Left lung (tissue), 14 donors: ENCODE measurements at places on chromosomes 6 and 20.
A peak's percentile ranks its signal among the peaks of the same experiment; 100 is the strongest.

DNA sequence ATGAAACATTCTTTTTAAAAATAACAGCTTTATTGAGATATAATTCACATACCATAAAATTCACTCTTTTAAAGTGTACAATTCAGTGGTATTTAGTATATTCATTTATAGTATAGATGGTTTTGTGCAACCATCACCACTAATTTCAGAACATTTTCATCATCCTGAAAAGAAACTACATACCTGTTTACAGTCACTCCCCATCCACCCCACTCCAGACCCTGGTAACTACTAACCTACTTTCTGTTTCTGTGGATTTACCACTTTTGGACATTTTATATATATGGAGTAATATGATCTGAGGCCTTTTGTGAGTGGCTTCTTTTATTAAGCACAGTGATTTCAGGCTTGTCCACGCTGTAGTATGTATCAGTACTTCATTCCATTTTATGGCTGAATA is 2.5 kb upstream of the TMEM217 start:
- H3K27me3 ChIP-seq = no peaks in the 10 kb centered on the region
- peaks cover 45% of the 10 kb centered on the region for H3K4me1 ChIP-seq
- H3K27ac ChIP-seq = no peak overlapping the region
- DNase-seq = no peak

DNA sequence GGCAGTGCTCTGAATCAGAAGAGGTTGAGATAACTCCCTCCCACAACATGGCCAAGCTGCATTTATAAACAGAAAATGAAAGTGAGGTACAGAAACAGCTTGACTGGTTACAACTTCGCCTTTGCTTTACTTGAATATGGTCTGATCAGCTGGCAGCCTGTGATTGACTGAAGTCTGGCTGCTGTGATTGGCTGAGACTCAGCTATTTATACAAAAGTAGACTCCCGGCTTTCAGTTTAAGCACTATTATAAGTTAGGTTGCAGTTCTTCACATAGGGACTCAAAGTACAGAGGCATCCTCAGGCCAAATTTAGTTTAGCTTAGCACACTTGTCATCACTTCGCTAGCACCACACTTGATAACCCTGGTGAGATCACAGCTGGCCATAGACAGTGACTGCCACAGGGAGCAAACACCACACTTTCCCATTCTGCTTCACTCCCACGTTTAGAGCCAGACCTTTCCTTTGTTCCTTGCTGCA is 362.6 kb downstream of the EPM2A start:
- no peaks in the 10 kb centered on the region for H3K27me3 ChIP-seq
- no peaks in the 10 kb centered on the region for H3K36me3 ChIP-seq
- no peaks in the 10 kb centered on the region for H3K4me1 ChIP-seq
- peak; percentile 10 for DNase-seq

GRCh38 chr20:19047040-19047950 is 165.1 kb upstream of the SLC24A3 start:
- H3K27ac ChIP-seq = no peak overlapping the region
- peak; percentile 63 for DNase-seq
- H3K4me3 ChIP-seq = no peak overlapping the region
- no peaks in the 10 kb centered on the region for H3K36me3 ChIP-seq

GRCh38 chr6:133549371-133549801 is 308.2 kb downstream of the EYA4 start:
- no peaks in the 10 kb centered on the region for H3K4me1 ChIP-seq
- DNase-seq = no peak

DNA sequence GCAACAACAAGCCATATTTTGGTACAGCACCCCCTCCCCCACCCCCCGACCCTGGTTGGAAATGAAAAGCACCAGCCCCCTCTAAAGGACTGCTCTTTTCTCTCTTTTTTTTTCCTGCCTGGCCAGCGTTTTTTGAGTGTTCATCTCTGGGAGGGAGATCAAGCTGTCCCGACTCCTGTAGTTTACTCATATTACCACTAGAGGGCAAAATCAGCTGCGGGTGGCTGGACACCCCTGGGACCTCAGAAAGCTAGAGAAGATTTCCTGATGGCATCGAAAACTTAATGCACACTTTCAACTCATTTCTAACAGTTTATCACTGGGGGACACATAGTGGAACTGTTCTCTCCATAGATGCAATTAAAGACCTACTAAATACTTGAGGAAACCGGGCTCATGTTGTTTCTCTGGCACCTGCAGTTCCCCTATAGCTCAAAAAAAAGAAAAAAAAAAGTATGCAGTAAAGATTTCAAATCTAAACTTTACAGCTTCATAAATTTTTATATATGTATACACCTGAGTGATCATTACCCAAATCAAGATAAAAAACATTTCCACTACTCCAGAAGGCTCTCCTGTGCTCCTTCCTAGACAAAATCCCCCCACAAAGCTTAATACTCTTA is 24.4 kb downstream of the CNBD2 start:
- H3K27me3 ChIP-seq = no peaks in the 10 kb centered on the region
- no peak overlapping the region for H3K4me3 ChIP-seq
- H3K36me3 ChIP-seq = no peaks in the 10 kb centered on the region
- DNase-seq = no peak
- peaks cover 10% of the 10 kb centered on the region for H3K4me1 ChIP-seq

GRCh38 chr6:77466451-77467437 is 3.5 kb upstream of the HTR1B start:
- peaks cover 42% of the 10 kb centered on the region for H3K27me3 ChIP-seq
- peaks cover 11% of the 10 kb centered on the region for H3K4me1 ChIP-seq
- no peak for DNase-seq
- H3K27ac ChIP-seq = no peak overlapping the region

DNA sequence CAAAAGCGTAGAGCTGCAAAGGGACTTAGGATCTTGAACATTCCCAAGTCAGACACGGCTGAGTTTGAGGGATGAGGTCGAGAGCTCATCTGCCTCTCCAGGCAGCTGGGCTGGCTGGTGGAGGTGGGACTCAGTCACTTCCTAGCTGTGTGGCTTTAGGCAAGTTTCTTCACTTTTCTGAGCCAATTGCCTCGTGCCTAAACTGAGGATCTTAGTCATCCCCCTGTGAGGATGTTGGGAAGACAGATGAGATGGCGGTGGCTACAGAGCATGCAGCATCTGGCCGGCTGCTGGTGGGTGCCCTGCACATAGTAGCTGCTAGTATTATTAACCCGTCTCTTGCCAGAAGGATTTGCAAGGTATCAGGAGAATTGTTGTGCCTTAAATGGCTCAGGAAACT is 27.5 kb downstream of the TFAP2C start:
- H3K4me3 ChIP-seq = no peak overlapping the region
- no peak overlapping the region for H3K27ac ChIP-seq
- H3K36me3 ChIP-seq = no peaks in the 10 kb centered on the region

DNA sequence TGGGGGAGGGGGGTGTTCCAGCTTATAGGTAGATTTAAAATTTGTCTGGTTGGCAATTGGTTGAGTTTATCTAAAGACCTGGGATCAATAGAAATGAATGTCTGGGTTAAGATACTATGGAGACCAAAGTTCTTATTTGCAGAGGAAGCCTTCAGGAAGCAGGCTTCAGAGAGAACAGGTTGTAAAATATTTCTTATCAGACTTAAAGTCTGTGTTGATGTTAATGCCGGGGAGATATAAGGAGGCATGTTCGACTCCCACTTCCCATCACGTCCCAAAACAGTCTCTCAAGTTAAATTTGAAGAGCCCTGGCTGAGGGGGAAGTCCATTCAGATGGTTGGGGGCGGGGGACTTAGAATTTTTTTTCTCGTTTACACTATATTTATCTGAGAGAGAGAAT is 12.3 kb upstream of the BLCAP start:
- no peak overlapping the region for H3K4me3 ChIP-seq
- no peaks in the 10 kb centered on the region for H3K36me3 ChIP-seq
- DNase-seq = no peak
- no peak overlapping the region for H3K27ac ChIP-seq

DNA sequence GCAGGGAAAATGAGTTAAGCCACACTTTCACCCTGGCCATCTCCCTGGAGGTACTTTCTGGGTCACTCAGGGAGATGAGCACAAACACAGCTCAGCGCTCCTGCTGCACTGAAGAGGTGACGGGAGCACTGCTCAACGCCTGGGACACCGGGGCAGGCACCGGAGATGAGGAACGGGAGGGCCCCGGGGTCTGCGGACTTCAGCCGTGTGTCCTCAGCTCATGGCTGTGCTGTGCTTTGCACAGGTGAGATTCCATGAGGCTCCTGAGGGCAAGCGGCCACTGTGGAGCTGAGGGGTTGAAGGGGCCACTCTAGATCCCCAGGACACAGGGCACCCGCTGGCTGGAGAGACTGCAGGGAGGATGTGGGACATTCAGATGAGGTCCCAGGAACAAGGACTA is 234.2 kb upstream of the EXOC2 start:
- H3K27ac ChIP-seq = no peak overlapping the region
- no peaks in the 10 kb centered on the region for H3K36me3 ChIP-seq
- no peaks in the 10 kb centered on the region for H3K4me1 ChIP-seq
- DNase-seq = no peak

- peaks cover 41% of the 10 kb centered on the region for H3K4me1 ChIP-seq
- peaks cover 21% of the 10 kb centered on the region for H3K36me3 ChIP-seq
- no peak for DNase-seq
- H3K27me3 ChIP-seq = no peaks in the 10 kb centered on the region
Measured at GRCh38 chr6:159043947-159044346, 844 bp downstream of the TAGAP start.

DNA sequence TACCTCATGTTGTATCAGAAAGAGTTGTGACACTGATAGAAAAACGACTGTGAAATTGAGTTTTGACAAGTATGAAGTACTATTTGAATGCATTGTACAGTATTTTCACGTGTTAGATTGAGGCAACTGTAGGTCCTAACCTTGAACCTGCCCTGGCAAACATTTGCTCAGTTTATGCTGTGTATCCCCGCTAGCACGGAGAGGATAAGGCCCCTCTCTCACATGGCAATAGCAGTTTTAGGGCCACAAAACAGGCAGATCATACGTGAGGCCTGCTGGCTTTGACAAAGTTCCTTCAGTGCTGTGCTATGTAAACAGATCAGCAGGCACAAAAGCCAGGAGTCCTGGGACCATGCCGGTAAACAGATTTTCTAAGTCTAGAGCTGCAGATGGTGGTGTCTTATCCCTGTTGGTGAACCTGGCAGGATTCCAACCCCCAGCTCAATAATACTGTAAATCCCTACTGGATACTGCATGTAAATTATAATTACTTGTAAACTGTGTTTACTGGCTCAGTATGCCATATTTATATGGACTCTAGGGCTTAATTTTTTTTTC is 23.8 kb upstream of the FAM217A start:
- DNase-seq = no peak
- H3K27me3 ChIP-seq = no peaks in the 10 kb centered on the region
- H3K27ac ChIP-seq = no peak overlapping the region
- no peaks in the 10 kb centered on the region for H3K36me3 ChIP-seq
- no peak overlapping the region for H3K4me3 ChIP-seq
- H3K4me1 ChIP-seq = no peaks in the 10 kb centered on the region

GRCh38 chr20:50824137-50824536 is 29.3 kb downstream of the BCAS4 start:
- no peaks in the 10 kb centered on the region for H3K36me3 ChIP-seq
- no peak overlapping the region for H3K27ac ChIP-seq
- H3K4me1 ChIP-seq = no peaks in the 10 kb centered on the region
- no peak overlapping the region for H3K4me3 ChIP-seq
- no peaks in the 10 kb centered on the region for H3K27me3 ChIP-seq

DNA sequence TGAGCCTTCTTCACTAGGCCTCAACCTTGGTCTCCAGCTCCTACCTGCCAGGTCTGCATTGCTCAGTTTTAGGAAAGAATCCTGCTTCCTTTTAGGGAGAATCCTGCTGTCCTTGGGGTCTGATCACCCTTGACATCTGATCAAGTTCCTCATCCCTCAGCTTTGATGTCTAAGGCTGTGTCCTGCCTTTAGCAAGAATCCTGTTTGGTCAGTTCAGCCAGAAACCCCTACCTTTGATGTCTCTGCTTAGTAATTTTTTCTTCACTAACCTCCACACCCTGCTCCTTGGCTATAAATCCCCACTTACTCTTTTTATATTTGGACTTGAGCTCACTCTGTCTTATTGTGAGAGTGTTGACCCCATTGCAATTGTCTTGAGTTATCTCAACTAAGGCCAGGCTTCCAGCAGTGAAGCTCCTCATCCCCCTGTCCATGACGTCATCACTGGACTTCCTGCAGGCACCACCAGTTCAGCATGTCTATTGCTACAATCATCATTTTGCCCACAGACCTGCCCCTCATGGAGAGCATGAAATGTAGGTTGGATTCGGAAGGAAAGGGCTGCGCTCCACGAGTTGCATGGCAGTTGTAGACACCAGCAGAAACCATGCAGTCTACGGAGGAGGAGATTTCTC is 4.7 kb upstream of the CST5 start:
- H3K36me3 ChIP-seq = no peaks in the 10 kb centered on the region
- H3K27me3 ChIP-seq = no peaks in the 10 kb centered on the region
- no peak for DNase-seq

DNA sequence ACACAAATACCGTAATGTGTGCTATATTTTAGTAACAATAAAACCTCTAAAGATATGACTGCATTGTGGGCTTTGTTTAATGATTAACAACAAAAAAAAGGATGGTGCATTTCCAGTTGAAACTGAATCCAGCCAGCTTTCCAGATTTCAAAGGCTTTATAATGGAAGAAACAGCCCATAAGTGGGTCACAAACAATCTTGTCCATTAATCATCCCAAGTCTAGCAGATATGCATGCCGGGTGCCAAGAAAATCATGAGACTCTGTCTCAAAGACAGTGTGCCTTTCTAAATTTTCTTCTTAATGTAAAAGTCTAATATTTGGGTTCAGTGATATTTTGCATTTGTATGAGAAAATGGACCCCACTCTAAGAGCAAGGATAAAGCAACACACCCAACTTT is 20.6 kb upstream of the LAMP5 start:
- DNase-seq = no peak
- no peaks in the 10 kb centered on the region for H3K27me3 ChIP-seq
- no peaks in the 10 kb centered on the region for H3K36me3 ChIP-seq
- no peak overlapping the region for H3K27ac ChIP-seq

DNA sequence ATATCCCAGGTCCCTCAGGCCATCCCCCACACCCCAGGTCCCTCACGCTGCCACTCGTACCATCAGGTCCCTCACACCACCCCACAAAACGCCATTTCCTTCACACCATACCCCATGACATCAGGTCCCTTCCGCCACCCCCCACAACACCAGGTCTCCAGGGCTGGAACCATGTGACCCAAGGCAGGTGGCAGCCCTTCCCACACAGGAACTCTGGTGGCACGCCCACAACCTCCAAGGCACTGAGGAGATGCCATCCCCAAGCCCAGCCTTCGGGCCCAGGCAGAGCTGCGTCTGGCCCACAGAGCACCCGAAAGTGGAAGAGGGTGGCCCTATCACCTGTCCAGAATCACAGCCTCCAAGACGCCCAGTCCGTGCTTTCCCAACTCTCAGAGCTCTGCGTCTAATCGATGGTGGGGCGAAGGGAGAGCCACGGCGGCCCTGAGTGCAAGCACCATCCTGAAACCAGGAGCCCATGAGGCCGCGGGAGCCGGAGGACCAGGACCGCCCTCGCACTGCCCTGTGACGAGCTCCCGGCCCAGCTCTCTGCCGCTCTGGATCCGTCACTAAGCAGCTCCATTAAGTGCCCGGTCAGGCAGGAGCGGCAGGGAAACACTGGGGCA is 12.7 kb downstream of the TAF4 start:
- H3K4me1 ChIP-seq = no peaks in the 10 kb centered on the region
- DNase-seq = no peak
- H3K4me3 ChIP-seq = no peak overlapping the region
- H3K27me3 ChIP-seq = no peaks in the 10 kb centered on the region

- no peak for DNase-seq
- peaks cover 23% of the 10 kb centered on the region for H3K4me1 ChIP-seq
- peak overlapping the region; percentile 95 for H3K27ac ChIP-seq
- H3K36me3 ChIP-seq = no peaks in the 10 kb centered on the region
- H3K4me3 ChIP-seq = peak overlapping the region; percentile 83
Measured at GRCh38 chr20:58652606-58653294, 1.7 kb downstream of the STX16 start.
